ENCODE measurements at places on chromosomes 3 and 15.
A peak's percentile ranks its signal among the peaks of the same experiment; 100 is the strongest.

GRCh38 chr3:59690886-59691285 is 641.1 kb upstream of the CFAP20DC start:
- DNase-seq, result no peak

DNA sequence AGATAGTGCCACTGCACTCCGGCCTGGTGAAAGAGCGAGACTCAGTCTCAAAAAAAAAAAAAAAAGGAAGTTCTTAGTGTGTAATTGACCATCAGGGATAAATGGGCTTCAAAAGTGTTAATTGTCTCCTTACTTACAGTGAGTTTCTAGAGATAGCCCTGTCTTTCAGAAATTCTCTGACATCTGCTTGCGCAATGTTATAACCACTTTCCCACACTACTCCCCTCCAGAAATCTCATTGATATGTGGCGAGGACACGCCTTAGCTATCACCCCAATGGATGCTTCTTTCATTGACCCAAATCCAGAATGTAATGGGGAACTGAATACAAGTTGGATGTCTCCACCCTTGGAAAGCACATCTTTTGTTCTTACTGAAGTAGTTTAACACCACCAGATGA is 70.9 kb downstream of the GMPS start:
- DNase-seq, result no peak

GRCh38 chr3:151318313-151318712 is 1.7 kb upstream of the GPR87 start:
- no peak for DNase-seq

GRCh38 chr3:158672215-158673176 is at the start of gene LXN:
TSS of gene LXN (minus strand) at chr3:158672648. CDS start at chr3:158672478, 170 bp downstream.
- DNase-seq, result peak; percentile 52

DNA sequence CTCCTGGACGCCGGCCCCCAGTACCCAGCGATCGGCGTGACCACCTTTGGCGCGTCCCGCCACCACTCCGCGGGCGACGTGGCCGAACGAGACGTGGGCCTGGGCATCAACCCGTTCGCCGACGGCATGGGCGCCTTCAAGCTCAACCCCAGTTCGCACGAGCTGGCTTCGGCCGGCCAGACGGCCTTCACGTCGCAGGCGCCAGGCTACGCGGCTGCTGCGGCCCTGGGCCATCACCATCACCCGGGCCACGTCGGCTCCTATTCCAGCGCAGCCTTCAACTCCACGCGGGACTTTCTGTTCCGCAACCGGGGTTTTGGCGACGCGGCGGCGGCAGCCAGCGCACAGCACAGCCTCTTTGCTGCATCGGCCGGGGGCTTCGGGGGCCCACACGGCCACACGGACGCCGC is 956 bp downstream of the ZIC1 start:
- no peak for DNase-seq

DNA sequence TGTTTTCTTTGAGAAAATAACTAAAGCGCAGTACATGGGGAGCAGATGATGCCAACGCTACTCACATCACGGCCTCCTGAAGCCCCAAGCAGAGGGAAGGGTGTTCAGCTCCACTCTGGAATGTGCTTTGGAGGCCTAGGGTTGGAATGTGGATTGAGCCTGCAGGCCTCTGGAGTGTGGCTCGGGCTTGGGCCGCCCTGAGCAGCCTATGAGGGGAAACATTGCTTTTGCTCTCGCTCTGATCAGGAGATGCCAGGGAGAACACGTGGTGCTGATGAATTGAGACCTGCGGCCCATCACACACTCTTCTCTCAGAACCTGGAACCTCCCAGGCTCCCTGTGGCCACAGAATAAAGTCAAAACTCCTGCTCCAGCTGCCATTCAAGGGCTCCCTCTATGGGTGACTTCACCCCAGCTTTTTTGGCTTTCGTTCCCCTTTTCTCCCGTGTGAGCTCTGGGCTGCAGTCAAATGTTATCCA is 23.3 kb downstream of the CCDC13 start:
- no peak for DNase-seq

DNA sequence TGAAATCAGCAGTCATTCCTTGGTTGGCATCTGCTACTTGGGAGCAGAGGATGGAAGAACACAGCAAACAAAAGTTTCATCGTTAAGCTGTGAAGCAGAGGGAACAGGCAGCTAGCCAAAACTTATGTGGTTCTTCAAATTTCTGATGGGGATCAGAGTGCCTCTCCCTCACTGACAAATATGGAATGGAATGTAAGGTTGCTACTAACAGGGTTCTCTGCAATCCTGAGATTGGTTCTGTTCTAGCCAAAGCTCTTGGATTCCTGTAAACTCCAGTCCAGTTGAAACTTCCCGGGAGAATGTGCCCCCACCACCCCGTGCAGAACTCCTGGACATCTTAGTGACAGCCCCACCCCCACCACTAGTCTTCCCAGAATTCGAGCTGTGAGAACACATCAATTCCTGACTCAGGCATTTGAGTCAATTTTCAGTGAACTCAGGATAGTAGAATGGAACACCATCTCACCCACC is 55.9 kb upstream of the PHLDB2 start:
- DNase-seq, result no peak

DNA sequence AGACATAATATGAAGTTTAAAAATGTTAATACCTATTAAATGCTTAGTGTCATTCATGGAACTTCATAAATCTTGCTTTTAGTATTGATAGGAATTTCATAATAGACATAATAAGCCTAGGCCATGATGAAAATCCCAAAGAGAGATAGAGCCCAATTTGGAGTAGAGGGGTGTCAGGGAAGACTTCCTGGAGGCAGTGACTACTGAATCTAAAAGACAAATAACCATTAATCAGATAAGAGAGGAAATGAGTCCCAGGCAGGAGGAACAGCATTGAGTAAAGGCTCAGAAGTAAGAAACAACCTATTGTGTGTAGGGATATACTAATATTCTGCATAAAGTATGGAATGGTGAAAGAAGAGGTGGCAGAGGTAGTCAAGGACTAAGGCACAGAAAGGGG is 126.9 kb upstream of the MRPS22 start:
- DNase-seq, result no peak

DNA sequence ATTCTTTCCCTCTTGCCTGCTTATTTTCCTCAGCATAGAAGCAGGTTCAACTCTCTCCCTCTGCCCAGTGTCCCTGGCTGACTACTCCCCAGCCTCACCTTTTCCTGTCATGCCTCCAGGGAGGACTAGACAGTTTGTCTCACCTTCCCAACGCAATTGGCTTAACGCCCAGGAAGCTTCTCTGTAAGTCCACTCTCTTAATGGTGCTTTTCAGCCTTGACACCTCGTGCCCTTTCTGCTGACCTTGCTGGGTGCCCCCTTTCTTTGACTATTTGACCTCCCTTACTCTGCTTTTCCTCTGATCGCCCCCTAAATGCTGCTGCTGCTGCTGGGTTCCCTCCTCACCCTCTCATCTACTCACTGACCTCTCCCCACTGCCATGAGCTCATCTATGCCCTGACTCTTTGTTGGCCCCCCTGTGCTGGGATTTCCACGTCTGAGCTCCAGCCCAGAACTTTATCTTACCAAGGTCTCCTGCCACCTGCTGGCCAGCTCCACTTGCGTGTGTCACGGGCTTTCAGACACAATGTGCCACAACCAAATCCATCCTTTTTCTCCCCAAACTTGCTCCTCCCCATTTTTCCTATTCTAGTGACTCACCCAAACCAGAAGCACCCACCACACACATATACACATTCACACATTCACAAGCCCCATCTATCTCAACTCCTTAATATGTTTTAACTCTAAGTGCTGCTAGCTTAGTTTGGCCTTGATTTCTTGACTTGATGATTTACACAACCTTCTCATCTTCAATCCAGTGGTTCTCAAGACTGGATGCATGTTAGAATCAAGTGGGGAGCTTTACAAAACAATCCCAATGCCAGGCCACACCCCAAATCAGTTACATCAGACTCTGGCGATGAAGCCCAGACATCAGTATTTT is 16.6 kb downstream of the EPB42 start:
- DNase-seq, result no peak

DNA sequence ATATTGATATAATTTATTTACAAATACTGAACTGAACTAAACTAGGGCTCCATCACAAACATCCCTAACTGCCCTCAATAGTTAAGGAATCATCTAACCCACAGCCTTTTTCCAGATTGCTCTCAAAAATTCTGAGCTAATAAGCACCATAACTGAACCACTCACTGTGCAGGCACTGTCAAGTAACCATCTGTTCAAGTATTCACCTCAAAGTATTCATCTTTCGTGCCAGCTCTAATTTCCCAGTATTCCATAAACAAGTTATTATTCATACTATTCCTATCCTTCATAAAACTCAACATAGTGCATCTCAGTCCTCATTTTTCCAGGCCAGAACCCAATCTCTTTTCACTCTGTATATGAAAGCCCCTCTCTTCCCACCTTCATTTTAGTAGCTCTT is 41.1 kb downstream of the THBS1 start:
- no peak for DNase-seq

- DNase-seq, result no peak
Measured at GRCh38 chr3:109187390-109187789, 50.9 kb downstream of the C3orf85 start.

- DNase-seq, result no peak
Measured at GRCh38 chr3:119930286-119930685, 148.4 kb downstream of the NR1I2 start.

DNA sequence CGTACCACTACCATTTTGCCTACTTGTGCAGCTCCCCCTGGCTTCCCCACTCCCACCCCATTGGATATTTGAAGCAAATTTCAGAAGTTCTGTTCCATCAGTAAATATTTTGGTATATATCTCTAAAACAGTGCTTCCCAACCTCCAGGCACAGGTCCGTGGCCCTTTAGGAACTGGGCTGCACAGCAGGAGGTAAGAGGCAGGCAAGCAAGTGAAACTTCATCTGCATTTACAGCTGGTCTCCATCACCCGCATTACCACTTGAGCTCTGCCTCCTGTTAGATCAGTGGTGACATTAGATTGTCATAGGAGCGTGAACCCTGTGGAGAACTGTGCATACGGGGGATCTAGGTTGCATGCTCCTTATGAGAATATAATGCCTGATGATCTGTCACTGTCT is 97.2 kb upstream of the LRRFIP2 start:
- no peak for DNase-seq

- DNase-seq, result no peak
Measured at GRCh38 chr15:42107473-42107872, 13.1 kb upstream of the PLA2G4D start.

GRCh38 chr3:1191026-1191425 is 98.2 kb downstream of the CNTN6 start:
- DNase-seq, result no peak

DNA sequence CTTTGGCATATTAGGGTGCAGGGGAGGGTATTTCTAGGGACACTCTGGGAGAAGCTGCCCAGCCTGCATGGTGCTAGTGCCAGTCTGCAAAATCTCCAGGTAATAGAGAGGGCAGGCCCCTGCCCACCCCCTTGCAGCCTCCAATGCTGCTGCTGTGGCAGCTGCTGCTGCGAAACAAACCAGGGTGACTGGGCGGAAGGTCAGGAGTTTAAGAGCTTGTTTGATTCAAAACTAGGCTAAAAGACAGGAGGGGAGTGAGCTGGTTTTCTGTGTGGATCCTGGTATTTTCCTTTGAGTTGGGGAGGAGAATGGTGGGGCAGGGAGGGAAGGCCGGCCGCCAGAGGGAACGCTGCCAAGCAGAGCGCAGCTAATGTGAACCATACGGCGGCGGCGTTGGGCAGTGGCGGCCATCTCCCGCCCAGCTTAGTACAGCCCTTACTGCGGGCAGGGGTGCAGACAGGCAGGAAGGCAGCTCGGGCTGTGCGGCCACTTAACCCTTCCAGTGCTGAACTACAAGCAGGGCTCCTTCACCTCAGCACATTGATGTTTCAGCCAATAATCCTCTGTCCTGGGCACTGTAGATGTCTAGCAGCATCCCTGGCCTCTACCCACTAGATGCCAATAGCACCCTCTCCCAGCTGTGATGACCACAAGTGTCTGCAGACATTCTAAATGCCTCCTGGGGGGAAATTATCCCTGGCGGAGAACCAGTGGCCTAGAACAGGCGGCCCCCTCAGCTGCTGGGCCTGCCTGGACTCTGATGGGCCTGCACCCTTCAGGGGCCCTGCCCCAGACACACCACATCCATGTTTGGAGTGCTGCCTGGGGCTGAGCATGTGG is 125.7 kb downstream of the EEFSEC start:
- no peak for DNase-seq

- DNase-seq, result no peak
Measured at GRCh38 chr15:63718590-63719035, 115.1 kb downstream of the HERC1 start.

DNA sequence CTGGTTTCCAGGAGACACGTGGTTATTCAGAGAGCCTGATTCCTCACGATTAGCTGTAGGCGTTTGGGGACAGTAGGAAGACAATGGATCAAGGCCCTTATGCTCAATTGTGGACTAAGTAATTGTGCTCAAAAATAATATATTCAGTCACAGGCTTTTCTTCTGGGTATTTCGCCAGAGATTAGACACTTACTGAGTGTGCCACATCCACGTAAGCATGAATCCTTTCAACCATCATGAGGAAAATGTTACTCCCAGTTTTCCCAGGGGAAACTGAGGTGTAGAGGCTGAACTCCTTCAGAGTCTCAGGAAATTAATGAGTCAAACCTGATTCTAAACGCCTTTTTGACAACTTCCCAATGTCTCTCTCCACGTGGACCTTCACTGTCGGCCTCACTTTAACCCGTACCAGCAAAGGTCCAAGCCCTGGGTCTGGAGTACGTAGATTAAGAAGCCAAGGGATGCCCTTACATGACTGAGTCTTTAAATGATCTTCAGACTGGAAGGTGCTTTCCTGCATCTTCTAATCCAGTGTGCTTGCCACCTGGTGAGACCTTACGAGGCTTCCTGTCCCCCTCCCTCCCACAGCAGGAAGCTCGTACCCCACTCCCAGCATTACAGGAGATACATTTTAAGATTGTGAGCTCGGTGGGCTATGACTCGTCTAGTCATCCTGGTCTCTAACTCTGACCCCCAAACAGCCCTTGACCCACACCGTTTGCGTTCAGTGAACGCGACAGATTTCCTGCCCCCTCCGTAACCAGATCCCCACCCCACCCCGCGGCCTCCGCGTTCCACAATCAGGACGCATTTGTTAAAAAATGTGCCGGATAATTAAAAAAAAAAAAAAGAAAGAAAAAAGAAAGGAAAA is 1.7 kb downstream of the PKM start:
- no peak for DNase-seq

DNA sequence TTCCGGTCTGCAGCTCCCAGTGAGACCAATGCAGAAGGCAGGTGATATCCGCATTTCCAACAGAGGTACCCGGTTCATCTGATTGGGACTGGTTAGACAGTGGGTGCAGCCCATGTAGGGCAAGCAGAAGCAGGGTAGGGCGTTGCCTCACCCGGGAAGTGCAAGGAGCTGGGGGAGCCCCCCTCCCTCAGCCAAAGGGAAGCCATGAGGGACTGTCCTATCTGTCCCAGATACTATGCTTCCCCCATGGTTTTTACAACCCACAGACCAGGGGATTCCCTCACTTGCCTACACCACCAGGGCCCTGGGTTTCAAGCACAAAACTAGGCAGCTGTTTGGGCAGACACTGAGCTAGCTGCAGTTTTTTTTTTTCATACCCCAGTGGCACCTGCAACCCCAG is 71.8 kb downstream of the CPNE4 start:
- no peak for DNase-seq
